Stimulated activated CD8-positive, alpha-beta memory T cell treated with anti-CD3 and anti-CD28 coated beads, Interleukin-4, amount 100 ng/mL, for 1 hour (primary cell): ENCODE measurements at places on chromosomes 6 and 20.

- no peak for DNase-seq
Measured at GRCh38 chr20:6705106-6705766, 62.2 kb upstream of the BMP2 start.

GRCh38 chr6:127366282-127367022 is 23.0 kb upstream of the ECHDC1 start:
- DNase-seq = no peak

- DNase-seq = no peak
Measured at GRCh38 chr6:138695193-138695592, 78.4 kb upstream of the CCDC28A start.

DNA sequence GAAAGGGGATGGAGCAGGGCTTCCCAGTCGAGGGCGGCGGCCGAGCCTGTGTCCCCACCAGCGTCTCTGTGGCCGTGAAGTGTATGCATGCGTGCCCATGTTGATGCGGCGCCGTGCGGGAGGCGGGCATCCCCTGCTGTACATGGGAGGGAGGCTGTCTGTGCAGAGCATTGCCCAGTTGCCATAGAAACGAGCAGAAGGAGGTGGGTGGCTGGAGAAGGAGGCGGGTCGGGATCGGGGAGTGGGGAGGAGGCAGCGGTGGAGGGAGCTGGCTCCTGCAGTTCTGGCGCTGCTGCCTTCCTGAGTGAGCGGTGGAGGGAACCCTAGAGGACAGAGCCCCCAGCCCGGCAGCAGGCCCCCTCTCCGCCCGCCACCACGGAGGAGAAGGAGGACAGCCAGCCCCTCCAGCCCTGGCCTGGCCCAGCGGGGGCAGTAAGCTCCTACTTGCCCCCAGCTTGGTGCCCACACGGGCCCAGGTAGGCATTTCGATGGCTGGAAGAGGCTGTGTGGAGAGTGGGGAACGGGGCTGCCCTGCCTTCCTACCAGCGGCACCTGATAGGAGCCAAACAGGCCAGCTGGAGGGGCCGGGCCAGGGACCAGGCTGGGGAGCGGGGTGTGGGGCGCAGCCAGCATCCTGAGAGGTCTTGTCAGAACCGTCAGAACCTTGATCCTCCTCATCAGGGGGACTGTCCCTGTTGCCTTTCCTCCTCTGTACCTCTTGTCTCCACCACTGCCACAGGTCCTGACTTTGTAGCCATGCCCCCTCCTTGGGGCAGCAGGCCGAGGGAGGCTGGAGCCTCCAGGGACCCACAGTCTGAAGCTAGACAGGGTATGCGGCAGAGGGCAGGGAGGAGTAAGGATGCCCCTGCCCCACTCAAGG is 41.3 kb downstream of the SPDEF start:
- DNase-seq = no peak

DNA sequence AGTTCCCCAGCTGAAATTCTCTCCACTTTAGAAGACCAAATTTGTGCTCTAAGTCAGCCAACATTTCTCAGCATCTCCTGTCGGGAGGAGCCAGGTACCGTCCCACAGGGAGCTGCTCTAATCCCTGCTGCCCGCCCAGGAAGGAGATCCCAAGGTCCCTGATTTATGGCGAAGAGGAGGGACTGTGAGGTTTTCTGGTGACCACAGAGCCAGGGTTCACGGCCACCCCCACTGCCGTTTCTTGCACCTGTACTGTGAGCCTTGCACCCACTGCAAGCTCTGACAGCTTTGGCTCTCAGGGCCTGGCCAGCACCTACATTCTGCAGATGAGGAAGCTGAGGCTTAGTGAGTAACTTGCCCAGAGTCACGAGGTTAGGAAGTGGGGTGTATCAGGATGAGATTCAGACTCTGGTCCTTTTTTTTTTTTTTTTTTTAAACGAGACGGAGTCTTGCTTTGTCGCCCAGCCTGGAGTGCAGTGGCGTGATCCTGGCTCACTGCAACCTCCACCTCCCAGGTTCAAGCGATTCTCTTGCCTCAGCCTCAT is 34.9 kb downstream of the FOXC1 start:
- DNase-seq = no peak

DNA sequence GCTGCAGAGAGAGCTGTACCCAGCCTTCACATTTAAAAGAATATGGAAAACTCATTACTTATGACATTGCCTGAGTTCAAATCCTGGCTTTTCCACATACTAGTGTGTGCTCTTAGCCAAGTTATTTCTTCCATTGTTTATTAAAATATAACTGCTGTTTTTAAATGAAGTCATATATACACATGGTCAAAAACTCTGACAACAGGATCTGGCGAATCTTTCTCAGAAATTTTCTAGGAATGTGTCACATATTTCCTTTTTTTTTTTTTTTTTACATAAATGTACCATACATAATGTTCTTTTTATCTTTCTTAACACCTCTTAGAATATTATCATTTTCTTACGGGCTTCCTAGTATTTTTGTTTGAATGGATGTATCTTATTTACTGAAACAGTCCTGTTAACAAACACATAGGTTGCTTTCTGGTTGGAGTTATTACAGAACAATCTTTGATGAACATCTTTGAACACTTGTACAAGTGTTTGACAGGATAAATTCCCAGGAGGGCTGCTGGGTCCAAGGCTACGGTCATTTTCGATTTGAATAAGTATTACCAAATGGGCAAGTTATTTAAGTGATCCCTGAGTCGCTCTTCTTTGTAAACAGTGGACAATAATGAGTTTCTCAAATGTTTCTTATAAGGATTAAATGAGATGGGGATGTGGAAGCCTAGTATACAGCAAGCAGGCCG is 1.6 kb upstream of the SNX9 start:
- DNase-seq = no peak

- no peak for DNase-seq
Measured at GRCh38 chr6:13766201-13766634, 48.1 kb downstream of the MCUR1 start.

DNA sequence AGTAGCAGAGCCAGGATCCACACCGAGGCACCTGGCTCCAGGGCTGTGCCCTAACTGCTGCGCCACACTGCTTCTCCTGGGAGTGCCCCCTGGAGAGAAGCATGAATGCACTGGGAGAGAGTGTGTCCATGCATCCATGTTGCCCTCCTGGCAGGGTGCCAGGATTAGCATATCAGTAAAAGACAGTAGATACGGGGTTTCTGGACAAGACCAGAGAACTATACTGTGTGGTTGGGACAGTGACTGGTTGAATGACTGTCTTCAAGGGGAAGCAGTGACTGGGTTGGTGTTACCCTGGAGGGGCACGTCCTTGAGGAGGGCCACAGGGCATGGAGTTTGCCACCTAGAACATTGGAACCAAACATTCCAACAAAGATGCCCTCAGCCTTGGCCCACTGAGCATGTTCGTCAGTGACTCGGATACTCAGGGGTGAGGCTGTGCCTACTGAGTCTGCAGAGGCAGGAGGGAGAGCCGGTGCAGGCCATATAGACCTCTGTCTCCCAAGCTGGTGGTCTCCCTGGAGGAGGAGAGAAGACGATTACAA is 288.8 kb downstream of the CDC5L start:
- no peak for DNase-seq

DNA sequence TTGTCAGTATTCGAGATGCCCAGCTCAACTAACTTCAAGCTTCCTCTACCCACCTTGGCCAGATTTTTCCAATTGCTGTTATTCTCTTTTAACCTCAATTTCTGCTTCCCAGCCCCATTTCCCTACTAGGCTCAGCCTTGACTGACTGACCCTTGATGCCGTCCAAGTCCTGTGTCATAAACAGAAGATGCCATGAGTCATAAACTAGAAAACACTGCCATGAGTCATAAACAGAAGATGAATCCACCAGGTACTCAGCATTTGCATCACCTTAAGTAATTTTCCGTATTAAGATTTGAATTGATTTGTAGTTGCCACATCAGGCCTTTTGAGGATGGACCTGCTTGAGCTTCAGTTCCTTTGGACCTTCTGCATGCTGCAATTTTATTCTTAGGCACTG is 123.8 kb downstream of the FAM83B start:
- no peak for DNase-seq

- DNase-seq = no peak
Measured at GRCh38 chr6:139582956-139583355, 208.5 kb upstream of the CITED2 start.

DNA sequence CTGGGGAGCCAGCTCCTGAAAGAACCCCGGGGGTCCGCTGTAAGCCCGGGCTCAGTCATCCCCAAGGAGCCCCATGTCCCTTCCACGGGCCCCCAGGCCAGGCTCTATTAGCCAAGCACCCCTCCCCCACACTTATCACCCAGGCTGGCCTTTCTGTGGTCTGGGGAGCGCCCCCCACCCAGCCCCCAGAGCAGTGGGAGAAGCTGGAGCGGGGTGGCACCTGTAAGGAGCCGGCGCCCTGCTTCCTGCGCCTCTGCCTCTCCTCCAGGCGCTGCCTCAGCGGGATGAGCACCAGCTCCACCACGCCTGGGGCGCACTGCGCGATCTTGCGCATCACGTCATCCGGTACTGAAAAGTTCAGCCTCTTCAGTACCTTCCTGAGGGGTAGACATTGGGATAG is 2.3 kb downstream of the SPEF1 start:
- no peak for DNase-seq

GRCh38 chr20:25282034-25282781 is 34.3 kb downstream of the PYGB start:
- no peak for DNase-seq

- DNase-seq = no peak
Measured at GRCh38 chr20:63627751-63628245, 897 bp upstream of the GMEB2 start.

DNA sequence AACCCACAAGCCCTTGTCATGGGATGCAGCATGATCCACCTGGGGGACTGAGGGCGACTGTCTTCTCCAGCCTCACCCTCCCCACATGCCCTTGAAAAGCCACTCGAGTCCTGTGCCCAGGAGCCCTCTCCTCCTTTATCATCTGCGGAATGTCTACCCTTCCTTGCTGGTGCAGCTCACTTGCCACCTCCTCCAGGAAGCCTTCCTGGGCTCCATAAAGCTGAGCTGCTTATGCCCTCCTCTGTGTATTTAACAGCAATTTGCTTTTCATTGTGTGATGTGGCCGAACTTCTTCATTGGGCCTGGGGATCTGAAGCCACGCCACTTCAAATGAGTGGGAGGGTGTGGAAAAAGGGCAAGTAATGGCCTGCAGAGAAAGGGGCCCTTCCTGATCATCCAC is 17.8 kb upstream of the RBPJL start:
- DNase-seq = no peak

DNA sequence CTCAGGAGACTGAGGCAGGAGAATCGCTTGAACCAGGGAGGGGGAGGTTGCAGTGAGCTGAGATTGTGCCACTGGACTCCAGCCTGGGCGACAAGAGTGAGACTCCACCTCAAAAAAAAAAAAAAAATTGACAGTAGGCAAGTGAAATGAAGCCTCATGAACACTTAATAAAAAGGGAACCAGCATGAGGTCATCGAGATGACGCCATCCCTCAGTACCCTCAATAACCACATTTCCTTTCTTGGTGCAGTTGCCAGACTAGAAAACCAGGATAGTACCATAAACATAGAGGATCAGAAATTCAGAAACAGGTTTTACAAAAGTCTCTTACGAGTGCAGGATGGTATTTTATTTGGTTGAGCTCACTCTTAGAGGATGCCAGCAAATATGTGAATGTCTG is 584.1 kb downstream of the MAFB start:
- DNase-seq = no peak

DNA sequence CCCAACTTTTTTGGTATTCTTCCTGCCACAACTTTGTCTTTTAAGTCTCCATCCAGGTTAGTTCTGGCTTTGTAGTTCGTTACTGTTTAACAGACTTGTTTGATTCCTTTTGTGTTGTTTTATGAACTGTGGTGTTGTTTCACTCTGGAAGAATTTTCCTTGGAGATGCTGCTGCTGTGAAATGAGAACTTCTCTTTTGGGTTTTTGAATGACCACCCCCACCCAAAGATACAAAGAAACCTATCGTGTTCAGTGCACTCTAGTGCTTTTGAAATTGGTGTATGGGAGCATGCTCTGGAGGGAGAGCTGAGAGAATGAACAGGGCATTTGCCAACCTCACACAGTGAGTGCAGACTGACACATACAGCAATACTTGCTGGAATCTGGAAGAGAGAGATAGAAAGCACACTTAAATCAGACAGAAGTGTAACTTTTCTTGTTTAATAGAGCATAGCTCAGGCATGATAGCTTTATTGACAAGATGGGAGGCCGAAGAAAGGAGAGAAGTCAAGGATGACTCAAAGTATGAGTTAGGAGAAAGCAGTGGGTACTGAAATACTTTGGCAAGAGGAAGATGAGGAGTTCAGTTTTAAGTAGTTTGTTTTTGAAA is 293.1 kb downstream of the SOX4 start:
- DNase-seq = no peak

GRCh38 chr6:111551521-111552231 is 54.0 kb downstream of the TRAF3IP2 start:
- no peak for DNase-seq

DNA sequence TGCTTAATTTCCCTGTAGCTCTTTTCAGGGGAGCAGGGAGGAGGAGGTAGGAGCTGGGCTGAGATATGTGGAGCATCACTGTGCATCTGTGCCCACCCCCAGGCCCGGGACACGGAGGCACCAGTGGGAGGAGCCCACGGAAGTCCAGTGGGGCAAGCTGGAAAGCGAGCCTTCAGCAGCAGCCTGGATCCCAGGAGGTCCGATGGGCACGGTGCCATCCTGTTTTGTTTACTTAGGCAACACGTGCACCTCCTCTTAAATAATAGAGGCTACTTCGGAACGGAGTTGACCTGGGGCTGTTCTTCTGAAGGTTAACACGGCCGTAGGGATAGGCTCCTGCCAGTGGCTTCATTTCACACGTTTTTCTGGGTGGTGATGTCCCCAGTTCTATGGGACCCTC is 51.6 kb downstream of the CDH4 start:
- DNase-seq = no peak

GRCh38 chr6:13447949-13448724 is 39.3 kb downstream of the GFOD1 start:
- DNase-seq = no peak

DNA sequence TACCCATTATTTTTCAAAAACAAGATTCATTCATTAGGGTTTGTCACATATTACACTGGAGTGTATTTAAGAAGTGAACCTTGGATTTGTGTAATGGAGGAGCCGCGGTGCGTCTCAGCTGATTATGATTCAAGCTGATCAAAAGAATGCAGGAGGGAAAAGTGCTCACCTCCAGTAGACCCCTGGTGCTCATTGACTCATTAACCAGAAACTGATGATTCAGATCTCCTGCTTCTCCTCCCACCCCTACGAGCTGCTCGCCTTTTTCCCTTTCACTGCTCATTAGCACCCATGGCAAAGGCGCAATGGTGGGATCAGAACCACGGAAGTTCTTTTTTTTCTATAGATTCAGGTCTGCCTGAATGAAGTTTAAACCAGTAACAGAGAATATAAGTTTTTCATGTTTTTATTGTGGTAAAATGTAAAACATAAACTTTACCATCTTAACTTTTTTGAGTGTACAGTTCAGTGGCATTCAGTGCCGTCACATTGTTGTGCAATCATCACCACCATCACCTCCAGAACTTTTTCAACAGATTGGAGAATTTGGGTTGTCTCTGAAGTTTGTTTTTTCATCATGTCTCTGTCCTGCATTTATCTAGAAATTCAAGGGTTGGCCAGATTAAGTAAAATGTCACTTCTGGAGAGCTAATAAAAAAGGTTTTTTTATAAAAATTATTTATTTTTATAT is 101.6 kb downstream of the LINC00237 start:
- DNase-seq = no peak

- DNase-seq = no peak
Measured at GRCh38 chr20:62607366-62608217, 34.7 kb upstream of the SLCO4A1 start.
